RWPE2 (cell line): ENCODE measurements at places on chromosomes 2 and 18.
A peak's percentile ranks its signal among the peaks of the same experiment; 100 is the strongest.

GRCh38 chr2:18180031-18180610 is 301.7 kb downstream of the KCNS3 start:
- DNase-seq = no peak

DNA sequence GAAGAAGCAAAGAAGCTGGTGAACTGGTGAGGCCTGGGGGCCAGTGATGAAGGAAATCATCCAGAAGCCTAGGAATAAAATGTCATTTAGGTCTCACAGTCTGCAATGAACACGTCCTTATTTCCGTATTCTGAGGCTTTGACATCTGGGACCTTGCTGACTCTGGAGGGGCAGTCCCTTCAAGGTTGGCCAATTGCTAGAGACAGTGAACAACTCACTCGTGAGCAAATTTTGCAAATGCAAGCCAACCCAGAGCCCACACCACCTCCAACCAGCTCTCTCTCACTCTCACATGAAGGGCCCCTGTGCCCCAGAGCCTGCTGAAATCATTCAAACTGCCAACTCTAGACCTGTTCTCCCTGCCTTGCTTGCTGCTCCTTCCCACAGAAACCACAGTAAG is 279.1 kb upstream of the LYPD1 start:
- no peak for DNase-seq

DNA sequence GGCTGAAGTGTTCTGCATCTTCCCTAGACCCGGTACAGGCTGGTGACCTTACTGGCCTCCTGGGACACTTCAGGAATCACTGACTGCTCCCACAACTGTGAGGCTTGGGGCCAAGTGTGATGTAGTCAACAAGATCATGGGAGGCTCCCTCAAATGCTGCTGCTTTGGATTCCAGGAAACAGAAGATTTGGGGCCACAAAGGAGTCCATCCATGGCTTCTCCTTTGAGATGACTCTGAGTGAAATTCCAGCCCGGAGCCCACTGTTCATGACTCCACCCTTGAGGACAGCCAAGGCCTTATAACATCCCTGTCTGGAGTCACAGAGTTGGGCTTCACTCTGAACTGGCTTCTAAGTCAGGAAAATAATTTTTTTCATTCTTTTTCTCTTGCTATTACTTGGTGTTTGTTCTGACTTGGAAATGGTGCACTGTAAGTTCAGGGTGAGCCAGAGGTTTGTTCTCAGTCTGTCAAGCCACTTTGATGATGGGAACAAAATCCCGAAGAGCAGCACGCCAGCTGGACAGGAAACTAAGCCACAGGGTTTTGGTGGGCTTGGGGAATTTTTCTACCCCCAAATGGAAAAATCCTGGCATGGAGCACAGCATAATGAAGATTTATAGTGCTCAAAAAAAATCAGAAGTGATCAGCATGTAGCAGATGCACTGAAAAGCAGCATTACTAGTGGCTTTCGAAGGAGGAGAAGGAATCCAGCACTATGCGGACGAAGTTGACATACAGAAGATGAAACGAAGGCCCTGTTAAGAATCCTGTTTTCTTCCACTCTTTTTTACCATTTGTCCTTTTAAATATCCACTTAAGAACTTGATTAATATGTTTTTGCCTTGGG is 98.1 kb upstream of the ZFP36L2 start:
- no peak for DNase-seq

GRCh38 chr2:73343992-73344391 is 41.6 kb upstream of the ALMS1 start:
- DNase-seq = no peak

- no peak for DNase-seq
These were observed 3.1 kb upstream of the SPAG16 start for GRCh38 chr2:213281156-213281555.

- DNase-seq = no peak
These were observed 155.5 kb downstream of the TGIF1 start for GRCh38 chr18:3605486-3605952.

DNA sequence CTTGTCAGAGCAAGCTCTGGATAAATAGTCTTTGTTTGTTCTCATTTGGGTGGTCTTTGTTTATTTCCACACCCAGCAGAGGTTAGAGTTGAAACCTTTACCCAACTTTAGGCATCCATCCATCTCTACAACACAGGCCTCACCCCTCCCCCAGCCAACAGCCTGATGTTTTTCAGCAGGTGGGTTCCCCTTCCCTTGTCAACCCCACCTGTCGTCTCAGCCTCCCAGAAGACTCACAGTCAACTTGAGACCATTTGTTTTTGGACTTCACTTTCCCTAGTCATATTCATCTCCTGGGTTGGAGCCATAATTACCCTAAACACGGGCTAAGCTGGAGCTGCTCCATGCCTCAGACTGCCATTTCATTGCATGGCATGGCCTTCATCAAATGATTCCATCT is 31.7 kb upstream of the IL36G start:
- DNase-seq = no peak

DNA sequence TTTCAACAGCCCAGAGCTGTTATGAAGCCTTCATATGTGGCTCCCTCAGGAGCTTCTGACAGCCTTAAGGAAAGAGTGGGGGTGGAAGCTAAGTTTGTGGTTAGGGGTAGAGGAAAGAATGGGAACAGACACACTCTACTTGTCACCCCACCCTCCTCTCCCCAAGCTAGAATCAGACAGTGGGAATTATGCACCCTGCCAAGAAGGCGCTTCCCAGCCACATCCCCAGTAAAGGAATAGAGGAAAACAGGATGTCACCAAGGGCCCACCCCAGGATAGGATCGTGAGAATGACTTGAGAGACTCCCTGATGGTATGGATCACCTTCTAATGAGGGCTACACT is 32.4 kb upstream of the EML4 start:
- DNase-seq = no peak

GRCh38 chr2:157786663-157787363 is 89.3 kb downstream of the ACVR1 start:
- DNase-seq = no peak

DNA sequence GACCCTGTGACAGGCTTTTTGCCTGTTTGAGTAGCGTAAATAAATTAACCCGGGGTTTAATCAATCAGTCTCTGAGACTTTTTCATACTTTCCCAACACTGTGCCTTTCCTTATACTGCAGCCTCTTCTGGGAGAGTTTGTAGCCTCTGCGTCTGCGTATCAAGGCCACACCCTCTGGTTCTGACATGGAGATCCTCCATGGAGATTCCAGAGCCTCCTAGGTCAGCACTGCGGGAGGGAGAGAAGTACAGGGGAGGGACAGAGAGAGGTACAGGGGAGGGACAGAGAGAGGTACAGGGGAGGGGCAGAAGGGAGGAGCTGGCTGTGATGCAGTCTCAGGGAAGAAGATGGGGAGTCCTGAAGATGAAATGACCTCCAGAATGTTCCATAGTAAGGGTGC is 166.0 kb downstream of the ARL4C start:
- DNase-seq = no peak

DNA sequence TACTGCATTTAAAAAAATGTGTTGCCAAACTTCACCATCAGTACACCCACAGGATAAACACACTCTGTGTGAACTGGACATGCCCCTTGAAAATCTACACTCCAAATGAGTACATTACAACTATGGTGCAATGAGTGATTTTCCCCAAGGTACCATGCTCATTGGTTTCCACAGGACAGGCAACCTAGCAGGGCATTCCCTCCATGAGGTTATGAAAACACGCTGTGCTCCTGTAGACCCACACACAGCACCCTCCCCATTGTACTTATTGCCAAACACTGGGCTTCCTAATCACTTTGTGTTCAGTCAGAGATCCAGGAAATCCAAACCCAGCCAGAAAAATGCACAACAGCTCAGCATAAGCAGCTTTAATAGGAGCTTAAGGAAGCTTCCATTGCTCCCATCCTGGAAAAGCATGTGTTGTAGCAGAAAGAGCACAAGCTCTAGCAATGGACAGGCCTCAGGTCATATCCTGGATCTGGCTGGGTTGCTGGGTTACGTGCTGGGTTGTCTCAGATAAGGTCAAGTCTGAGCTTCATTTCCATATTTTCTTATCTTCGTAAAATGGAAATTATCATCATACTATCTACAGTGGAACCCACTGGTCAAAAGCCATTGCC is 20.8 kb upstream of the ATIC start:
- no peak for DNase-seq

GRCh38 chr2:218471982-218472381 is 53.1 kb downstream of the VIL1 start:
- DNase-seq = no peak

DNA sequence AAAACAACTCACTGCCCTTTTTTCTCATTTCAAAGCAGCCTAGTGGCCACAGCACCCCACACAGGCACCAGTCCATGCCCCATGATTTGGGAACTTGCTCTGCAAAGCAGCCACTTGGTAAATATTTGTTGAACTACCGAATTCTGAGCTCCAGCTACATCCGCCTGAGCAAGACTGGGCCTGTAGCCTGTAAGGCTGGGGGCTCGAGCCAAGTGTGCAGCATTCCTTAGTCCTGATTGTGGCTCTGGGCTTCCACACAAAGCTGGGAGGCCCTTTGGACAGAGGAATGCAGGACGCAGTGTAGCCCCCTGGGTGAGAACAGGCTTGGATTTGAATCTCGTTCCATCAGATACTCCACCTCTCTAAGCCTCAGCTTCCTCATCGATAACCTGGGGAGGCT is 88.4 kb downstream of the ACTR2 start:
- peak; percentile 92 for DNase-seq

DNA sequence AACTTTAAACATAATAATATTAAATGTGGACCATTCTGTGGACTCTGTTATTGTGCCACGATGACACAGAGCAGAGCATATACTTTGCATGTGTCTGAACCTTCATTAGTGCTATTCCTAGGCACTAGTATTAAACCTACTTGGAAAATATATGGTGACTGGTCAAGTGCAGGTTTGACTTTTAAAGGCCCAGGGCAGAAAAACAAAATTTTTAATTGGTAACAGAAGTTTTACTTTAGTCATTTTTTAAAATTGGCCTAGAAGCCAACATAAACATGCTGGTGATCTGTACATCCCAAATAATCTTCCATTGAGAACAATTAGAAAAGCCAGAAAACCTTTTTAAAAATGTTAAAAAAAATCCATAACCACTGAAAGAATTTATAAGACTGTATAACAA is 16.6 kb downstream of the LDAH start:
- no peak for DNase-seq

GRCh38 chr2:19351899-19352697 is 6.3 kb downstream of the OSR1 start:
- no peak for DNase-seq

DNA sequence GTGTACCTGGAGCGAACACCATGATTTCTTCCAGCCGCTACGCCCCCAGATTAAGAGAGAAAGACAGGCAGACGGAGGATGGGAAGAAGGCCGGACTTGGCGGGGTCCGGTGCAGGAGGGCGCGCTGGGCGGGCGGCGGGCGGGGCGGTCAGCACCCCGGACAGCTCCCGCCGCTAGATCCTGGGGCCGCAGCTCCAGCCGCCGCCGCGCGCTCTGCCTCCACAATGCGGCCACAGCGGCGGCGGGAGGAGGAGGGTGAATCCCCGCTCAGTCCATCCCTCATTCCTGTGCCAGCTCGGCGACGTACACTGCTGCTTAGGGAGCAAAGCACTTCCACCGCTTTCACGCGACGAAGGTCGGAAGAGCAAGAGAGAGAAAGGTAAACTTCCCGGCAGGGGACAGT is at the start of gene AKAIN1:
TSS of gene AKAIN1 (minus strand) at position 226 of the 403 bp plus-strand sequence. CDS start at position 22, 204 bp downstream.
- DNase-seq = no peak

GRCh38 chr2:161165811-161166210 is 5.6 kb downstream of the TANK start:
- DNase-seq = no peak

DNA sequence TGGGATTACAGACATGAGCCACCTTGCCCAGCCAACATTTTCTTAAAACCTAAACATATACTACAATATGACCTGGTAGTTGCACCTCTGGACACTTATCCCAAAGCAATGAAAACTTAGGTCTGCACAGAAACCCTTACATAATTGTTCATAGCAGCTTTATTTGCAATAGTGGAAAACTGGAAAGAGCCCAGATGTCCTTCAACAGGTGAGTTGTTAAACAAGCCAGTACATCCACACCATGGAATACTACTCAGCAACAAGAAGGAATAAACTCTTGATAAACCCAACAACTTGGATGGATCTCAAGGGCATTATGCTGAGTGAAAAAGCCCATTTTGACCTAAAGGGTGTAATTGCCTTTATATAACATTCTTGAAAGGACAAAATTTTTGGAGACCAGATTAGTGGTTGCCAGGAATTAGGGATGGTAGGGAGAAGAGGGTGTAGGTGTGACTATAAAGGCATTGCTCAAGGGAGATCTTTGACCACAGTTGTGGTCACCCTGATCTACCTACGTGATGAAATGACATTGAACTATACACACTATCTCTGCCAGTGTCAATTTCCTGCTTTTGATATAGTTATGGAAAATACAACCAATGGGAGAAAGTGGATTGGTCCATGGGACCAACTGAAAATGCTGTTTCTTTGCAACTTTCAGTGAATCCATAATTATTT is 11.9 kb upstream of the AMMECR1L start:
- no peak for DNase-seq

- DNase-seq = no peak
These were observed 18.4 kb downstream of the KCNG2 start for GRCh38 chr18:79816092-79816491.

DNA sequence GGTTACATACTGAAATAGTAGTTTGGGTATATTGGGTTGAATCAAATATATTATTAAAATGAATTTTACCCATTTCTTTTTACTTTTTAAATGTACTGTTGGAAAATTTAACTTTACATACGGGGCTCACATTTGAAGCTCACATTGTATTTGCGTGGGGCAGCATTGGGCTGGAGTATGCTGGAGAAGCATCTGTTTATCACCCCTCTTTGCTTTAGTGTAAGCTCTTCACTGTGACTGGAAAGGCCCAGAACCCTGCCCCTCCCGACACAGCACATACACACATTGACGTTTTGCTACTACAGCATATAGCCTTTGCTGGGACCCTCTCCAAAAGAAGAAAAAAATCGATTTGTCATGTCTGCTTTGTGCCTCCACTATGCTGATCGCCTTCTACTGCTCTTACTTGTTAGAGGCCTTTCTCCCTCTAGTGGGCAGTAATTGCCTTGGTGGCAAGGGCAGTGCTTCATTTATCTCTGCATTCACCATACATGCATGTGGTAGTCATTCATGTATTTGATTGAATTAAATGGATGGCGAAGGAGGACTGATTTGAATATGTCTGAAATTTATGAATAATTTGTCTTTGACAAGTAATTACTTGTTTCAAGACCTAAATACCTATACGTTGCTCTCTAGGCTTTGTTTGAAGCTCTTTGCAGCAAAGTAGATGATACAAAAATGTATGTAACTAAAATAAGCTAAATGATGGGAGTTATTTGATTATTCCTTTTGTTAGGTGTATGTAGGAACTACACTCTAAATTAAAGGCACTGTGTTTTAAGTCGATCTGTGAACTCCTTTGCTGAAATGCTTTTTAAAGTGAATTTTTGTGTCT is 37.4 kb downstream of the VAPA start:
- DNase-seq = no peak

DNA sequence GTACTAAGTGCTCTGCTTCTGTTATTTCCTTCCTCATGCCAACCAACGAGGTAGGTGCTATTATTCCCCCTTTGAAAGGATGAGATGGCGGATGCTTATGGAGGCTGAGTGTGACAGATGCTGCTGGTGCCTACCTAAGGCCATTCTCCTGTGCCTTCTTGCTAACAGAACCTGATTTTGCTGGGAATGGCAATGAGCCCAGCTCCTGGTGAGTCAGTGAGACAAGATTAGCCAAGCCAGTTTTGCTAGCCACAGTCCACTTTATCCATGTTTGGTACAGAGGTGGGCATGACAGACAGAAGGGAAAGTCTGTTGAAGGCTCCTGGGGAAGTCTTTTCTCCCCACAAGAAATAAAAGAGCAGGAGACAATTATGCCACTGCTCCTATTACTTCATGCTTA is 43.7 kb upstream of the TMEM163 start:
- no peak for DNase-seq

GRCh38 chr2:14533131-14533757 is 99.3 kb upstream of the LRATD1 start:
- no peak for DNase-seq
